ENCODE measurements at places on chromosomes 1 and 21.

DNA sequence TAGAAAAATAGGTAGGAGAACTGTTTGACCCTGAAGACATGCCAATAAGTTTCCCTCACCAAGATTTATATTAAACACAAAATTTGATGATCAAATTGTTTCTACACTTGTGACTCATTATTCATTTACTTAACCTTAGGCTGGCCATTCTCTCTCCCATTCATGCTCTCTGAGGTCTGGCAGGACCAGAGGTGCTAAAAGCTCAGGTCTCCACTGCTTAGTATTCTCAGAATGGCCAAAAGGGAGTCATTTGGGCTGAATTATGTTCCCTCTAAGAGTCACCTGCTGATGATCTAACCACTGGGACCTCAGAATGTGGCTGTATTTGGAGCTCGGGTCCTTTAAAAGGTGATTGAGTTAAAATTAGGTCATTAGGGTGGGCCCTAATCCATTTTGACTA lies 47.1 kb upstream of the ATP1B1 start:
- no peak for DNase-seq

GRCh38 chr1:71045463-71046028 lies 2.1 kb downstream of the PTGER3 start:
- no peak for DNase-seq

- no peak for DNase-seq
Measured at GRCh38 chr1:200198236-200198635, 170.7 kb downstream of the NR5A2 start.

DNA sequence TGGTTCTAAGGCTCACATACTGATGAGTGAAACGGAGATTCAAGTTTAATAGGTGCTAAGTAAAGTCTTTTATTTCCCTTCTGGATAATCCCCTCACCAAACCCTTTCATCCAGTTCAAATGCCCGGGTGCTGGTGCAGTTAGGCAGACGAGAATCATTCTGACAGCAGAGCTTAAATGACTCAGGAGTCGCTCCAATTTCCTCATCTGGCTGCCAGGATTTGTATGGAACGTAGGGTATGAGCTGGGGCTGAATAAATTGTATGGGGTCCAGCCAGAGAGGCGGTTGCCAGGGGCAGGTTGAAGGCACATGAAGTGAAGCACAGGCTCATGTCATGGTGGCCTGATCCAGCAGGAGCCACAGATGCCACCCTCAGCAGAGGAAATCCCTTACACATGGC lies 76.0 kb downstream of the PAPPA2 start:
- no peak for DNase-seq

DNA sequence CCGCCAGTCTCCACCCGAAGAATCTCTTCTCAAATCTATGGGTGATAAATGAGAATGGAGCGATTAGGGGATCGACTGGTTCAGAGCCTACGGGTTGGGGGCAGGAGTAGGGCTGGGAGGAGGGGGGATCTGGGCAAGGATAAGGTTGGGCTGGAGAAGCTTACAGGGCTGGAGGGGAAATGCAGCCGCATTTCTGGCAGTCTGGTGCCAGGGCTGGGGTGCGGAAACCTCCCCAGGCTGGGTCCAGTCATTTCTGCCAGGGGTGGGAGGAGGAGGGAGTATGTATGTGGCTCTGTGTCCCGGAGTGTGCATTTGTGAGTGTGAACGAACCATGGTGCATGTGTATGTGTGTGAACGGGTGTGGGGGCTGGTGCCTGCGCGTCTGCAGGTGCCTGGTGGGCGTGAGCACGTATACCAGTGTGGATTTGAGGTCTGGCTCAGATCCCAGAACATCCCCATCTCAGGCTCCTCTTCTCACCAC lies 10.2 kb downstream of the C1orf216 start:
- DNase-seq: no peak

GRCh38 chr1:6212193-6212959 lies 6.5 kb downstream of the RNF207 start:
- DNase-seq: no peak

DNA sequence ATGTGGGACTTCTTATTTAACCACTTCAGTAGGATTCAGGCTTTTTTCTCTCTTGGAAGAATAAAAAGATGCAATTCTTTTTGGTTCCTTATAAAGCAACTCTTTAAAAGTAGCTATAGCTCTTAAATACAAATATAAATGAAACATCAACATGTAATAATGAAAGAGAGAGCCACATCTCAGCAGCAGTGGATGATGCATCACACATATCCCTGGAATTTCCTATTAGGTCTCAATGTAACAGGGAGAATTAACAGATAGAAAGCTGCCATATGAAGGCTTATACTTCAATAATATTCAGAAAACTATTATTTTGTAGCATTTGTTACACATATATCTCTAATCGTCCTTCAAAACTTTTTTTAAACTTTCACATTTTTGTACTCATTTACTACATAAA lies 119.0 kb upstream of the USH2A start:
- DNase-seq: no peak

GRCh38 chr21:34129039-34129891 lies 55.9 kb downstream of the MRPS6 start:
- peak; percentile 23 for DNase-seq

DNA sequence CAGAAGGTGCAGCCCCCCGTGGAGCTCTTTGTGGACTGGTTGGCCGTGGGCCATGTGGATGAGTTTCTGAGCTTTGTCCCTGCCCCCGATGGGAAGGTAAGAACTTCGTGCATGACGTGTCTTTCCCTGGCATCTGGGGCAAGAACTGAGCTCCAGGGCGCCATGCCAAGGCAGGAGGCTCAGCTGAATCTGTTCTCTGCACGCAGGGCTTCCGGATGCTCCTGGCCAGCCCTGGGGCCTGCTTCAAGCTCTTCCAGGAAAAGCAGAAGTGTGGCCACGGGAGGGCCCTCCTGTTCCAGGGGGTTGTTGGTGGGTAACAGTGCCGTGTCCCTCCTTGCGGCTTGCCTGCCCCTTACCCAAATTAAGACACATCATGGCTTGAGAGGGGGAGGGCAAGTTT lies 27.7 kb downstream of the PADI3 start:
- no peak for DNase-seq

GRCh38 chr1:57470036-57470435 lies 46.2 kb upstream of the DAB1 start:
- no peak for DNase-seq

DNA sequence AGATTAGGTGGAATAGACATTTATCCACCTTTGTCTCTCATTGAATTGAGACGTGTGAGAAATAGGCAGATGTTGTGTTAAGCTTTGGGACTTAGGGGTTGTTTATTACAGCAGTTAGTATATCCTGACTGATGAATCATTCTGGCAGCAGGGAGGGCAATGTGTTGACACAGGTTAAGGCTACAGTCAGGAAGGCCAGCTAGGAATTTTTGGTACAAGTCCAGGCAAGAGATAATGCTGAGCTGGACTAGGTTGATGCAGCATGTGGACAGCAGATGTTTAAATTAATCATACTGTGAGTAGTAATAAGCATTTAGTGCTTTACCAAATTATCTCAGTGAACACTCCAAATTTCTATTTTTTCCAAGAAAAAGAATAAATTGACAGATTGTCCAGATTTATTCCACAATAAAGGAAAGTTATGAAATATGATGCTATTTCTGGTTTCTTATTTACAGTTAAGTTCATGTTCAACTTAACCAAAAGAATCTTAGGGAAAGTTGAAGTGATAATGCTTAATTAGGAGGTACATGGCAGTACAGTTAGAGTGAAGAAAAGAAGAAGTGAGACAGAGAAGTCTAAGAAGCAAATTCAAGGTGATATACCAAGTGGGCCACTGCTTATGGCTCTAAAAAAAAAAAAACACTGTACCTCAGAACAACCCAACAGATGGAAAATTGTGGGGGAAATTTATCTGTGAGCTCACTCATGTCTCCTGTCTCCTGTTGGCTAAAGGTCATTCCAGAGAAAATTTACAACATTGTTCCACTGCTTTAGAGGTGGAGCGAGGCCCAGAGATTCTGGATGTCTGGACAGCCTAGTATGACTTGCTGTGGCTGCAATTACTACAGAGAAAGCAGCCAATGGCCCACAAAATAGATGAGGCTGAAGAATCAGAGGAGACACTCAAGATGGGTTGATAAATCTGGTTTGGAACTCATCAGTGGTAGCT lies 102.7 kb upstream of the C21orf91 start:
- no peak for DNase-seq

DNA sequence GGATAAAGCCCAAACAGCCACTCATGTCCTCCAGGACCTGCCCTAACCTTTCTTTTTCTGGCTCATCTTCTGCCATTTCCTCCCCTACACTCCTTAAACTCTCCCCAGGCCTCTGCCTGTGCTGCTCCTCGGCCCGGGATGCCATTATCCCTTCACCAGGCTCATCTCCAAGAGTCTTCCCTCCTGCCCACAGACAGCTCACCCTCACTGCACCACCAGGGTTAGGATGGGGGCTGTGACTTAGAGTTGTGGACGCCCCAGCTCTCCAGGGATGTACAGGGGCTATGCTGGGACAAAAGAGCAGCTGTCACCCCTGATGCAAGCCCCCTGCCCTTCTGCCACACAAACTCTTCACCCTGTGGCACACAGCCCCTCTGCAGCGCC lies 32.0 kb downstream of the TTC39A start:
- DNase-seq: no peak

- DNase-seq: no peak
Measured at GRCh38 chr1:56754708-56755479, 64.3 kb downstream of the FYB2 start.
